ENCODE measurements at places on chromosomes 5 and 9.
A peak's percentile ranks its signal among the peaks of the same experiment; 100 is the strongest.

- DNase-seq = no peak
Observed at GRCh38 chr5:150057052-150057451, 29.3 kb downstream of the CSF1R start.

GRCh38 chr5:158545949-158546530 is 553.7 kb downstream of the EBF1 start:
- DNase-seq = no peak

GRCh38 chr5:157594257-157594656 is 18.7 kb upstream of the ADAM19 start:
- no peak for DNase-seq

DNA sequence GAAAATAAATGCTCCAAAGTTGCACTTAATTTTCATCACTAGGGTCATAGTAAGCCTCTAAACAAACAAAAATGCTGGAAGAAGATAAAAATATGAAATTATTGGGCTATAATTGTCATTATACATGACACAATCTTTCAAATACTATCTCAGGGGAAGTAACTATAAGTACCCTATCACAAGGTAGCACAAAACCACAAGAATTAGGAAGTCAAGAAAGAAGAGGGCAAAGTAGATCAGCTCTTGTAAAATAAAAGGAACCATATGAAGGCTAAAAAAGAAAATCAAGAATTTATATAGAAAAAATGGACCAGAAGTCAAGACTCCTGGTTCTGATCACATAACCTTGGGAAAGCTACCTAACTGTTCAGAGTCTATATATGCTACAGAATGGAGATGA is 48.1 kb downstream of the DIAPH1 start:
- no peak for DNase-seq

- DNase-seq = no peak
Observed at GRCh38 chr9:75941577-75942311, 51.3 kb downstream of the PCSK5 start.

DNA sequence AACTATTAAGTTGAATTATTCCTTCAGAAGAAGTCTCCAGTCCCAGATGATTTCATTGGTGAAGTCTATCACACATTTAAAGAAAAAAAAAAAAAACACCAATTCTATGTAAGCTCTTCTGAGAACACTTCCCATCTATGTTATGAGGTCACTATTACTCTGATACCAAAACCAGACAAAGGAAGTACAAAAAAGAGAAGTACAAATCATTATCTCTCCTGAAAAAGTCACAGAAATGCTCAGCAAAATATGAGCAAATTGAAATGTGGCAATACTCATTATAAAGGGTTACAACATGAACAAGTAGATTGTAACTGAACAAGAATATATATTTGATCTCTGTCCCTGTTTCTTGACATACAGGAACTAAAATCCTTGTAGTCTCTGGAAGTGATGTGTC is 280.4 kb downstream of the TLE1 start:
- DNase-seq = no peak

GRCh38 chr5:60586307-60586901 is 113.6 kb downstream of the DEPDC1B start:
- DNase-seq = no peak

DNA sequence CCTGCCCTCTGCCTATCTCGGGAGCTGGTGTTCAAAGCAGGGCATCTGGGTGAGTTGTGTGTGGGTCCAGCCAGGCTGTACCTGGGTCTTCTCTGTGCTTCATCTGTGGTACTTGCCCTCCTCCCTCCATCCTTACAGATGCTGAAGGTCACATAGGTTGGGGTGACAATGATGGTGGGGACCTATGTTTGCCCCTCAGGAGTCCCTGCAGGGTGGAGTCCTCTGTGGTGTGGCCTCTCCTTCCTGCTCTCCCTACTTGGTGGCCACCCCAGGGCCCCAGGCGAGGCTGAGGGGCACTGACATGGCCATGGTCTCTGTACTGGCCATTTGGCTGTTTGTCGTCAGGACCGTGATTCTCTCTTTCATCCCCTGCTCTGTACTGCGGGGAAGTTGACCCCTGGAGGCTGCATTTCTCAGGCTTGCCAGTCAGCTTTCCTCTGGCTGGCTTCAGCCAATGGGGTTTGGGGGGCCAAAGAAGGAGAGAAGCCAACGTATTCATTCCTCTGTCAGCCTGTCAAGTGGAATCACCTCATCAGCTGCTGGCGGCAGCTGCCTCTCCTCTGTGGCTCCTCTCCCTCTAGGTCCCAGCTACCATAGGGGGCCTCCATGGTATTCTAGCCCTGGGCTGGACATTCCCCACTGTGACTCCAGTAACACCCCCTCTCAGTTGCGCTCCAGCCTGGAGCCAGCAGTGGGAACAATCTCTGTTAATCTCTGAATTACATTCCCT is 4.6 kb downstream of the DCANP1 start:
- DNase-seq = no peak

DNA sequence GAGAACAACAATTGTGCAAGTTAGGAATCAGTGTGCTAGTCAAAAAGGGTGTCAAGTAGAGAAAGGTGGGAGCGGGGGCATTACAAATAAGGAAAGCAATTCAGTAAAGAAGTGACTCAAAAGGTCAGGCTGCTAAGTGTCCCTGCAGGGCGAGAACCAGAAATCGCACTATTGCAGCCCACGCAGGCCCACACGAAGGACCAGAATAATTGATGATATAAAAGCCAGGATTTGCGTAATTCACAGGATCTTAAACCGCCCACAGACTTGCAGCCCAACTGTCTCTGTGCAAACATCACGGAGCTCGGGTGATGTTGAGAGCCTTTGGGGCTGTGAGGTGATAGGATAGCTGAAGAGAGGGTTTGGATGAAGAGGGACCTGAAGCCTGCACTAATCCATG is 349.0 kb downstream of the BRINP1 start:
- no peak for DNase-seq

- no peak for DNase-seq
Observed at GRCh38 chr9:95820074-95820473, 55.4 kb upstream of the ERCC6L2 start.

GRCh38 chr9:113359385-113359784 is 10.0 kb downstream of the BSPRY start:
- DNase-seq = no peak

- no peak for DNase-seq
Observed at GRCh38 chr5:78779262-78779661, 130.7 kb upstream of the LHFPL2 start.

DNA sequence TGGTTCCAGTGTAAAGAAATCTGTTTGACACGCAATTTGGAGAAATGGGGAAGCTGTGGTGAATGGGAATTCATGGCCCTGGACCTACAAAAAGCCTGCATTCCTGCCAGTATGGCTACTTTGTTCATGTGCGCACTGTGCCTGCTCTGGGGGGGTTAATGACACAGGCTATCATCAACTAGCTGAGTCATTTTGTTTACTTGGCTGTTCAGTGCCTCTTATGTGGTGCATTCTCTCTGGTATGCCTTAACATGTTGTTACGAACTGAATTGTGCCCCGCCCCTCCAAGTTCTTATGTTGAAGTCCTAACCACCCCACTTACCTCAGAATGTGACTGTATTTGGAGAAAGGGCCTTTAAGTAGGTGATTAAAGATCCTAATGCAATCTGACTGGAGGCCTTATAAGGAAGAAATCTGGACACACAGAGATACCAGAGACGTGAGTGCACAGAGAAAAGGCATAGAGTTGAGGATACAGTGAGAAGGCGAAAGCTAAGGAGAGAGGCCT is 20.4 kb upstream of the UBAP1 start:
- DNase-seq = no peak

GRCh38 chr5:170307575-170308465 is 10.2 kb upstream of the LCP2 start:
- DNase-seq = no peak

DNA sequence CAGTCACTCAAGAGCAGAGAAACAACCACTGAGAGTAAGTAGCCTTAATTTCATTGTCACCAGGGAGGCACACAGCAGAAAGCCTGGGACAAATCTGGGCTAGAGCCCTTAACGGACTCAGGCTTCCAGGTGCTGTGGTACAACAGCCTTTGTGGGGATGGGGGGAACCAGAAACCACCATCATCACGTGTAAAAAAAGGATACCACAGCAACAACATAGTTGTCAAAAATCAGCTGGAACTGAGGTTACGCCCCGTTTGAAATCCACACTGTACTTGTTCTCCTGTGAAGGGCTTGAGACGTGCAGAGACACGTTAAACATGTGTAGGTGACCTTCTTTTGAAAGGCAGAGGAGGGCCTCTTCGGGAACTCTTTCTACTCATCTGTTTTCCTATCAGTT is 16.6 kb upstream of the PLPP1 start:
- no peak for DNase-seq

GRCh38 chr9:93945400-93946337 is 9.5 kb downstream of the BARX1 start:
- DNase-seq = no peak

DNA sequence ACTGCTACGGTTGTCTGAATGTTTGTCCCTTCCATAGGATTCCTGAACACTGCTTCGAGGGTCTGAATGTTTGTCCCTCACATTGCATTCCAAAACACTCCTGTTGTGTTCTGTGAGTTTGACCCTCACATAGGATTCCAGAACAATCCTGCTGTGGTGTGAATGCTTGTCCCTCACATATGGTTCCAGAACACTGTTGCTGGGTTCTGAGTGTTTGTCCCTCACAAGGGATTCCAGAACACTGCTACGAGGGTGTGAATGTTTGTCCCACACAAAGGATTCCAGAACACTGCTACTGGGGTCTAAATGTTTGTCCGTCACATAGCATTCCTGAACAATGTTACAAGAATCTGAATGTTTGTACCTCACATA is 201.2 kb downstream of the FOXD4L6 start:
- DNase-seq = no peak

DNA sequence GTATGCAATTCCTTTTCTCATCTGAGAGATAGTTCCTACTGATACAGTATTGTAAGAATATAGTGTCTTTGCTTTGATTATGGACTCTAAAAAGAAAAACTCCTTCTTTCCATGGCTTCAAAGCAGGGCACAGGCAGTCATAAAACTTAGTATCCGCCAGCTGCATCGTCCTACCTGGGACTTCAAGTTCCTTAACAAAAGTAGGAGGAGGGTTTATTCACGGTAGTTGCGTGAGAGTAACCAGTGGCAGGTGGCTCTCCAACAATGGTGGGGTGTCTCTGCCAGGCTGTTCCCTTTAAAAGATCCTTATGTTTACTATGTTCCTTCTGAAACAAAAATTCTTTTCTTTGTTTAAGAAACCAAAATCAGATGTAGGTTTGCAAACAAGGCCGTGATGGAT is 173.5 kb upstream of the DMAC1 start:
- no peak for DNase-seq

GRCh38 chr9:120892748-120893610 is 16.0 kb upstream of the PHF19 start:
- DNase-seq = no peak

- peak; percentile 76 for DNase-seq
Observed at GRCh38 chr9:136171009-136171800, 33.7 kb downstream of the LHX3 start.

GRCh38 chr5:170327168-170327567 is 29.6 kb upstream of the LCP2 start:
- DNase-seq = no peak

DNA sequence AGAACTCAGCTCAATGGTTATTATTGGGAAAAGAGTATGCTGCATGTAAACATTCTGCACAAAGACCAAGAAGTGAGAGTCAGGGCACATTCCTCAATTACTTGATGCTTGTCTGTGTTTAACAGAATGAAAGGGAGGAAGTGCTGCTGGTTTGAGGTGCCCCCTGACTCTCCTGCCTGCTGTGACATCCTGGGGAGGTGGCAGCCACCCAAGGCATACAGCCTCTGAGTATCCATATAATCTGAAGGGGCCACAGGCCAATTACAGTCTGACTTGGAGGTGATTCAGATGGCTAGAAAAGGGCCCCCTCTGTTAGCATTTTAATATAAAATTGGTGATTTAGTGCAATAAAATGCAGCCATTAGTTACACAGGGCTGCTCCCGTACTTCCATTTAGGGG is 313.8 kb downstream of the ASTN2 start:
- DNase-seq = no peak

GRCh38 chr9:85594316-85594715 is 147.4 kb downstream of the AGTPBP1 start:
- DNase-seq = no peak

DNA sequence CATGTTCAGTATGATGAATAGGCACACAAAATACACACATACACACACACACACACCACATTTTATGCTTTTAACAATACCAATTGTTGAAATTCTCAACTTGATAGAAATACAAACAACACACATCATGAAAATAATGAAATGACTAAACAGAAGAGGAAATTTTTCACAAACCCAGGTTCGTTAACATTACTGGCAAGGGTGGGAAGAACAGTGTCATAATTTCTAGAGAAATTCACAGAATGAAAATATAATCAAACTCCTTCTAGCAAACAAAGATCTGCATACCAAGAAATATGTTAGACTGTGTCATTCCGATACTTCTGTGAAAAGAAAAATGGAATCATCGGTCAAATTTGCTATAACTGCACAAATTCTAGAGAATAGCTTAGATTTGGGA is 41.9 kb downstream of the ST8SIA4 start:
- no peak for DNase-seq

DNA sequence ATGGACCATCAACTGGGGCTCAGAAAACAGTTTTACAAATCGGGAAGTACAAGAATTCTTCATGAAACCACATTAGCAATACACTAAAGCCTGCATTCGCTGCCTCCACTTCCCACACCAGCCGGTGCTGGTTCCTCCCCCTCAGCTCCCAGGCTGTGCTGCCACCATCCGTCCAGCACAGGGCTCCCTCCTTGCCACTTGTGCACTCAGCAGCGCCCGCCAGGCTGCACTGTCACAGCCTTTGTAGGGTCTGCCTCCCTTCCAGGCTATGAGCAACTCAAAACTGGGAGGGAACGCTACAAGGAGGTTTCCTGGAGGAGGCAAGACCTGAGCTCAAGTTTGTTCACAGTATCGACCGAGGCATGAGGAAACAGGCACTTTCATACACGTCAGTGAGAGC is 7.7 kb downstream of the MAPK9 start:
- no peak for DNase-seq

GRCh38 chr5:14373685-14374084 is 207.9 kb upstream of the OTULINL start:
- no peak for DNase-seq

- DNase-seq = no peak
Observed at GRCh38 chr9:37626708-37627292, 24.0 kb upstream of the FRMPD1 start.

DNA sequence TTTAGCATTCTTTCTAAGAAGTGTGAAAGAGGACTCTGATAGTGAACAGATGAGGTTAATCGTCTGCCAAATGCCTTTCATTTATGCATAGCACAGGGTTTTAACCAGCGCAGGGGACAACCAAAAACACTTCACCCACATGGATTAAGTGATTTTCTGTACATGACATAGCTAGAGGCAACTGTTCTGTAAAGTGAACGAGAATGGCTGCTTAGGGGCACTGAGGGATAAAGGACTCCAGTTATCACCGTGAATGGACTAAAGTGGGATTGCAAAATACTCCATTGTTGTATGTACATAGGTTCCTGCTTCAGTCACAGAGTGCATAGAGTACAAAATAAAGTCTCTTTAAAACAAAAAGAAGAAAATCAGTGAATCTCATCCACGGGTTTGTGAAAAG is 456.8 kb downstream of the DMAC1 start:
- DNase-seq = no peak

GRCh38 chr9:11559001-11559776 is 946.4 kb upstream of the PTPRD start:
- no peak for DNase-seq

GRCh38 chr9:126630458-126631237 is 16.9 kb downstream of the LMX1B start:
- DNase-seq = no peak
